GM12878 (cell line): ENCODE measurements at places on chromosomes 3 and 15. TPM values are rescaled to one million over a fixed set of nuclear protein-coding genes. Genes with fewer than 3 reads are reported as not detected.

DNA sequence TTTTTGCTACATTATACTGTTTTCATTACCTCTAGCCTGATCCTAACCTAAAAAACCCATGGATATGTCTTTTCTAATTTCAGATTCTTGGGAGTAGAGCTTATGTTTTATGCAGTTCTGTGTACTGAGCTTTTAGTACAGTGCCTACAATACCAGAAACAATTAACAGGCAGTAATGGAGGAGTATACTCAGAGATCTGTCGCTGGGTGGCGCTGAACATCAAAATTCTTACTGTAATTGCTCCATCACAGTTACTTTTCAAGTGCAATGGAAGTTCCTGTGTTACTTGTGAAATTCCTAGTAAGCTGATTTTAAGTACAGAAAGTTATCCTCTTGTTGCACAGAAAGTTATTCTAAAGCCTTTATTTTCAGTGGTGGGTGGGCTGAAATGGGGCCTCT is 66.9 kb downstream of the RNF13 start:
- DNase-seq = no peak

GRCh38 chr15:96321639-96322535 is 8.6 kb upstream of the NR2F2 start:
- DNase-seq = no peak

DNA sequence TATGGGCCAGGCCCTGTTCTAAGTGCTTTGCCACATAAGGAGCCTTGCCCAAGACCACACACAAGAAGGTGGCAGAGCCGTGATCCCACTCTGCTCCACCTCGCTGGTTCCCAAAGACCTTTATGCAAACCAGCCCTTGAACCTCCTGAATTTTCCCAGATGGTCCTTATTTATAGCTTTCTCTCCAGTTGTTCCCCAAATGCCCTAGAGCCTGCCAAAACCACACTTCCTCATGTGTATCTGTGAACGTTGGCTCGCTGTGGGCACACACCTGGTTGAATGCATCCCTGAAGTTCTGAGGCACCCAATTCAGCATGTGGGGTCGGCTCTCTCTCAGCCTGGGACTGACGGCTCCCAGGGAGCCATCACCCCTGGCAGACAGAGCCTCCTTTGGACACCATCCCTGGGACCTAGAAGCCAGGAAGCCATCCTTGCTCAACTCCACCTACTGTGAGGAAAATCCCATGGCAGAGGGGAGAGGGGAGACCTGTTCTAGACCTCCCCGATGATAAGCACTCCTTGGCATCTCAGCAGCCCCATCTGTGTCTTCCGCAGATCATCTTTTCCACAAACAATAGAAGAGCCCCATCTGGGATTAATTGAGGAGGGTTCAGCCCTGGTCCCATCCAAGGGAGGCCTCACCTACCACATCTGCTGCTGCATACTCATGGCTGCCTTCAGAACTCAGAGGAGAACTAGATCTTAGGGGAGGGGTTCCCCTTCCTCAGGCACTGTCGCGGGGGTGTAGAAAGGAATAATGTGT is 42.3 kb upstream of the LIMD1 start:
- DNase-seq = no peak

DNA sequence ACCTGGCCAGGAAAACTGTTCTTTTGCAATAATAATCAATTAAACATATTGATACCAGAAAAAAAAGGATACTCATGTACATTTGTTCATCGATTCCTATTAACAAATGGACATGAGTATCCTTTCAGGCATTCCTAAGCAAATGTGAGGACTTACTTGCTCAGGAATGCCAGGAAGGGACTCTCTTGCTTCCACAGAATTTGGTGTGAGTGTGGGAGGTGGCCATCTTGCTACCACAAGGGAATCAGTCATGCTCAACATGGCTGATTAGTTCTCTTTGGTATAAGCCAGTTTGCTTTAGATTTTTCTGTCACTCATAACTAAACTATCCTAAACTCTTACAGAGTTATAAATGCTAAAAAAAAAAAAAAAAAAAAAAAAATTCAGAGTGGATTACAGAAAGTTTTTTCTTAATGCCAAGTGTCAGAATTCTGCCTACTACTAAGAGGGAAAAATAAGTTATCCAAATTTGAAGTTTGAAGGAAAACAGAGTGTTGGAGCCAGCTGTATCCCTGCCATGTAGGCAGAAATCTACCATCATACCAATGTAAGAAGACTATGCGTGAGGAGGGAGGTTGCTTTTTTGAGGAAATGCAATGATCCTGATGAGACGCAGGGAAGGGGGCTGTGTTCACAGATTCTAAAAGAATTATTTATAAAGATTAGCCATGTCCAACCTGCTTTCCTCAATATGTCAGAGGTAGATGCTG is 98.7 kb downstream of the PLD1 start:
- DNase-seq = no peak

DNA sequence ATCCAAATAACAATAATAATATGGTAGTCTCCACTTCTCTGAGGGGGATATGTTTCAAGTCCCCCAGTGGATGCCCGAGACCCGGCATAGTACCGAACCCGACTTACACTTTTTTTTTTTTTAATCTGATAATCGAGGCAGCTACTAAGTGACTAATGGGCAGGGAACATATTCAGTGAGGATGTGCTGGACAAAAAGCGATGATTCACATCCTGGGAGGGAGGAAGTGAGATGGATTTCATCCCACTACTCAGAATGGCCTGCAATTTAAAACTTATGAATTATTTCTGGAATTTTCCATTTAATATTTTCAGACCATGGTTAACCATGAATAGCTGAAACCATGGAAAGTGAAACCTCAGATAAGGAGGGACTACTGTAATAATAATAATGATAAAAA is 49.5 kb upstream of the SELENOK start:
- no peak for DNase-seq

GRCh38 chr3:9339761-9340471 is 22.9 kb upstream of the THUMPD3 start:
- DNase-seq = no peak

DNA sequence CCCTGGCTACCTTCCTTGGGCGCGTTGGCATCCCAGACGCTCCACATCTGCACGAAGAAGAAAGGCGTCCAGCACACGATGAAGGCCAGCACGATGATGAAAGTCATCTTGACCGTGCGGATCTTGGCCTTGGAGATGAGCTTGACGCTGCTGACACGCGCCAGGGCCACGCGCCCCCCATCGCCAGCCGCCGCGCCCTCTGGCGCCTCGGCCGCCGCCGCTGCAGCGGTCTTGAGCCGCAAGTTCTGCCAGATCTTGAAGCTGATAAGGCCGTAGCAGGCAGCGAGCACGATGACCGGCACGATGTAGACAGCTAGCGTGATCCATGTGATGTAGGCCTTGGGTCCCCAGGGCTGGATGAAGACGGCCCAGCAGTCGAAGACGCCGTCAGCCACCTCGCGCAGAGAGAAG is 2.2 kb downstream of the OXTR start:
- DNase-seq = no peak

- DNase-seq = no peak
Observed at GRCh38 chr3:59171491-59171890, 121.7 kb upstream of the CFAP20DC start.

The TMC3 gene
- not detected in 2 replicates for total RNA-seq

The CGGBP1 gene
- 55.9 and 56.8 TPM in 2 replicates for total RNA-seq

The NEK10 gene
- 0.15 and 0.29 TPM in 2 replicates for total RNA-seq

The FAM3D gene
- not detected in 2 replicates for total RNA-seq
